A549 treated with CORT108297 at 1 μM for 4 hours (cell line): ENCODE measurements at places on chromosomes 4 and X. TPM values are rescaled to one million over a fixed set of nuclear protein-coding genes. Genes with fewer than 3 reads are reported as not detected.

Gene SPANXN5
- total RNA-seq, result 0.07 to 0.13 TPM in 2 of 5 replicates, not detected in the others

Gene PWWP3B
- not detected in 5 replicates for total RNA-seq

Gene FAM149A
- 1.4 to 1.8 TPM (median 1.7 TPM) in 5 replicates for total RNA-seq

Gene SPANXB1
- total RNA-seq, result 2.0 to 3.0 TPM (median 3.0 TPM) in 5 replicates

Gene PDGFC
- total RNA-seq, result 2.5 to 3.5 TPM (median 3.1 TPM) in 5 replicates

Gene INTS6L
- total RNA-seq, result 0.08 to 0.40 TPM (median 0.15 TPM) in 5 replicates

Gene PAGE2
- not detected in 5 replicates for total RNA-seq

Gene CSAG3
- total RNA-seq, result not detected in 5 replicates
